Type B pancreatic cell (in vitro differentiated cells): ENCODE measurements at places on chromosomes 5 and 9.

DNA sequence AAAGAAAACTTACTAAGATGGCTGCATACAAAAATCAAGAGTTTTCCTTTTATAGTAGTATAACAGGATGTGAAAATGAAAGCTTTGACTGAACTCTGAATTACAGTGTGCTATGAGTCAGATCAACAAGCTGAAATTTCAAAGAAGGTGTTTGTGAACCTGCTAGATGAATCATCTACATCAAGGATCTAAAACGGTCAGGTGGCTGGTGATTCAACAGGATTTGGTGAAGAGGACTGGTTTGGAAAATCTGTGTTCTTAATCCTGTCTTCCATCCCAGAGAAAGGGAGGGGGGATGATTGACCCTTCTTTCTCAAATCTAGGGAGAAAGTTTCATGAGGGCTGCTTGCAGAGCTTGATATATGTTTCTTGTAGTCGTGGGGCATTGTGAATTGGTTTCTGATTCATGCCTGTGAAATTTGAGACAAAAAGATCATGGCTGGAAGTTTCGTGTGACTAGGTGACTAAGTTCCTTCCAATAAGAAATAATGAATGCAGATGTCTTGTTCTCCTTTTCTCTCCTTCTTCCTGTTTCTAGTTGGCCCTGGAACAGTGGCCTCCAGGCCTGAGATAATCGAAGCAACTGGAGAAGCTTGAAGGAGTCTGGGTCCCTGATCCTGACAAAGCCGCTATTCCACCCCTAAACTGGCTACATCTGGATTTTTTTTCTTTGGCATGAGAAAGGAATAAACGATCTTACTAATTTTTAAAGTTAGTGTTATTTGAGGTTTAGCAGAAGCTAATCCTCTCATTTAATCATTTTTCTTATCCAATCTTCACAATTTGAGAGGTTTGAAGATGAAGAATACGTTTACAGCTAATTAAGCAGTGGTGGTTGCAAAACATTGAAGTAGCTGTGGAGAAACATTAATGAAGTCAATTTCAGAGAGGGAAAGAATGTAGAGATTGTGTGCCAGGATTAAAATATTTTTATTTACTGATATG lies 67.2 kb downstream of the MRPS30 start:
- no peak for DNase-seq

- DNase-seq = no peak
Measured at GRCh38 chr9:4298255-4299004, 1.4 kb downstream of the GLIS3 start.

- no peak for DNase-seq
Measured at GRCh38 chr5:95872346-95873268, 50.1 kb upstream of the GLRX start.

DNA sequence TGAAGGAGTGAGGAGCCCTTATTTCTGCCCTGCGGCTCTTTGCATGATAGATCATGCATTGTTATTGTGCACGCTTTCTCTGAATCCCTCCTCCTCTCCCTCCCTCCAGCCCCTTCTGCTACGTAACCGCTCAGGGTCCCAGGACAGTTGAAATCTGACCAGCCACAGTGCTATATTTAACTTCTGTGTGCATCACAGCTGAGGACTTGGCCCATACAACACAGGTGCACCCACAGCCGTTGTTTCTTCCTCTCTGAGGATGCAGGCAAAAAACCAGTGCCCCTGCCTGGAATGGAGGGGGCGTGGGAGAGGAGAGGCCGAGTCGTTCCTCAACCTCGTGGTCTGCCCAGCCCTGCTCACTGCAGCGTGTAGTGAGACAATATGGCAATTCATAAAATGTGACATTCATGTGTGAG lies 335.6 kb upstream of the CLINT1 start:
- no peak for DNase-seq

DNA sequence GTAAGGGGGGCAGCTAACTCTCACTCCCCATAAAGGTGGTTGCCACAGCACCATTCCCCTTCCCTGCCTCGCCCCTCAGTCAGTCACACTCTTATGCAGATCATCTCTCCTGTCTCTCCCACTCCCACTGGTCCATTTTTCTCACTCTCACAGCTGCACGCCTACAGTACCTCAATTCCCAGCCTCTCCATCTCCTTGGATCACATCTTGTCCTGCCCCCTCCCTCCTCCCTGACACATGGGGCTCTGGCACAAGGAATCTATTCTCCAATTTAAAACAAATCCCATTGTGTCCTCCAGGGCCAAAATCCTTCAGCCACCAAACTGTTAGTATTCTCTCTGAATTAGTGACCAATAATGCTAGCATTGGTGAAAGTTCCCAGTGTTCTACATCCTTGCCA lies 114.4 kb downstream of the AUH start:
- no peak for DNase-seq

DNA sequence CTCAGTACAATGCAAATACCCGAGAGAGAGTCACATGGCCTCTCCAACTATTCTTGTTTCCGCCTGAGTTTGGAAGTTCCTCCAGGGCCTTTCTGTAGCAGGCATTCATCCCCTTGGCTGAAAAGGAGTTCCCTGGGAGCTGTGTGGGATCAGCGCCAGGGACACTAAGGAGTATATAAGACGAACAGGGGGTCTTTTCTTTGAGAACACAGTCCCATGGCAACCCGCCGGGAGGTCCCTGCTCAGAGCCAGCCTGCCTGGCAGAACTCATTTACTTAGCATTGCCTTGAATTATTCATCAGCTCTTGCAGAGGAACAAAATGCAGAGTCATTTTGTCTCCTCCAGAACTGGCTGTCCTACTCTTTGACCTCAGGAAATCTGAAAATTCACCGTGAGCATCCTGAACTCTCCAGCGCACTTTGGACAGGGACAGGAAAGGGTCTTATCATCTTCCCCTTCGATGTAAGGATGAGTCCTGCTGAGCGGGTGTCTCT lies 120.4 kb upstream of the OSMR start:
- DNase-seq = no peak

- no peak for DNase-seq
Measured at GRCh38 chr5:4233671-4234070, 638.0 kb downstream of the IRX1 start.

- DNase-seq = no peak
Measured at GRCh38 chr5:6905883-6906282, 192.7 kb downstream of the TENT4A start.

DNA sequence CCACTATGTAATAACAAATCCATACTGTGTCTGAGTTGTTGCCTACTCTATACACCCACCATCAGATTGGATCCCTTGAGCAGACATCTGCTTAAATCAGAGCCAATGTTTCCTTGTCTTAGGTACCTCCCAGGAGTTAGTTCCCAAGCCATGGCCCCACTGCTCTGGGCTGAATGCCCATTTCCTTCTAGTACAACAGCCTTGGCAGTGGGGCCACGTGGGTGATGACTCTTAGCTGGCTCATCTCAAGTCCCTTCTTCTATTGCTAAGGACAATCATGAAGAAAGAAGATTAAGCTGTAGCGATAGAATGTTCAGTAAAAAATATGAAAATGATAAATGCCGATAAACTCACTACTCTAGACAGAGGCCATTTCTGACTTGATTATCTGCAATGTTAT lies 16.6 kb downstream of the PTGR1 start:
- DNase-seq = no peak

- no peak for DNase-seq
Measured at GRCh38 chr9:123365881-123366528, 10.0 kb downstream of the CRB2 start.

DNA sequence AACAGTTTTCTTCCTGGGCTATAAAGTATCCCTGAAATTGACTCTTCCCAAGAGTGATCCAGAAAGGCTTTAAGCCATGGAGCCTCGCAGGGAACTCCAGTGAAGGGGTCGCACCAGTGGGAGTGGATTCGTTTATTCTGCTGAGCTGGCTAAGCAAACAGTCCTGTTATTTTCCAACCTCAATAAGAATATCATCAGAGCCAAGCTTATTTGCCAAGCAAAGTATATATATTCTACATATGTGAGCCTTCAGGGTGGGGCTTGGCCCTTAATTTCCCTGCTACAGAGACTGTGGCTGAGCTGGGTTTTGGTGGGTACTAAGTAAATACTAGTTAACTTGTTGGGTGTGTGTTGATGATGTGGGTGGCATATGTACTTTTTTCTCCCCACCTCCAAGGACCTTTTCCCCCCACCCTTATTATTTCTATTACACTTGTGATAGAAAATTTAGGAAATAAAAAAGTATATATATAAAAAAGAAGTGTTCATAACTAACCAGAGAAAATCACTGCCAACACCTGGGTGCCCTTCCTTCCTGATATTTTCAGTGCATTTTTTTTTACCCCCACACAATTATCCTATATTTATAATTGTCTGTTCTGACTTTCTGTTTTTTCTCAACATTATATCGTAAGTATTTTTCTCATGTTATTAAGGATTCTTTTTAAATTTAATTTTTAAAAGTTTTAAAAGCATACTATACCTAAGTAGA lies 5.3 kb downstream of the GSN start:
- DNase-seq = no peak

DNA sequence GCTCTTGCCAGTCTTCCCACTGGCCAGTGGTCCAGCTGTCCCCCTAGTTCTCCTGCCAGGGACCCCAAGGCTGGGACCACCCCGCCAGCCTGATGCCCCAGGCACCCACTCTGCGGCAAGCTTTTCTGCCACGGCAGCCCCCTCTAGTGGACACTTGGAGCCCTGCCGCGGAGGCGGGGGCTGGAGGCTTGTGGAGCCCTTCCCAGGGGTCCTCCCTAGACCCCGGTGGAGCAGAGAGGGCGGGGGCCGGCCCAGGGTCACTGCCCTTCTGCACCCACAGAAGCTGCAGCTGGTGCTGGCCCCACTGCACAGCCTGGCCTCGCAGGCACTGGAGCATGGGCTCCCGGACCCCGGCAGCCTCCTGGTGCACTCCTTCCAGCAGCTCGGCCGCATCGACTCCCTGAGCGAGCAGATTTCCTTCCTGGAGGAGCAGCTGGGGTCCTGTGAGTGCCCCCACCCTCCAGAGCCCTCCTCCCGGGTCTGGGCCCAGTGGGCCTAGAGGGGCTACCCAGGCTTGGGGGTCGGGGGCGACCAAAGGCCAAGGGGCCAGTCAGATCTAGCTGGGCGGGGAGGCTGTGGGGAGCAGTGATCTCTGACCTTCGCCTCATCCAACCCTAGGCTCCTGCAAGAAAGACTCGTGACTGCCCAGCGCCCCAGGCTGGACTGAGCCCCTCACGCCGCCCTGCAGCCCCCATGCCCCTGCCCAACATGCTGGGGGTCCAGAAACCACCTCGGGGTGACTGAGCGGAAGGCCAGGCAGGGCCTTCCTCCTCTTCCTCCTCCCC lies 9.1 kb downstream of the EGFL7 start:
- DNase-seq = no peak

- no peak for DNase-seq
Measured at GRCh38 chr9:8564960-8565359, 765.4 kb upstream of the DMAC1 start.

GRCh38 chr5:135387629-135387960 lies 11.4 kb downstream of the MACROH2A1 start:
- DNase-seq = no peak

DNA sequence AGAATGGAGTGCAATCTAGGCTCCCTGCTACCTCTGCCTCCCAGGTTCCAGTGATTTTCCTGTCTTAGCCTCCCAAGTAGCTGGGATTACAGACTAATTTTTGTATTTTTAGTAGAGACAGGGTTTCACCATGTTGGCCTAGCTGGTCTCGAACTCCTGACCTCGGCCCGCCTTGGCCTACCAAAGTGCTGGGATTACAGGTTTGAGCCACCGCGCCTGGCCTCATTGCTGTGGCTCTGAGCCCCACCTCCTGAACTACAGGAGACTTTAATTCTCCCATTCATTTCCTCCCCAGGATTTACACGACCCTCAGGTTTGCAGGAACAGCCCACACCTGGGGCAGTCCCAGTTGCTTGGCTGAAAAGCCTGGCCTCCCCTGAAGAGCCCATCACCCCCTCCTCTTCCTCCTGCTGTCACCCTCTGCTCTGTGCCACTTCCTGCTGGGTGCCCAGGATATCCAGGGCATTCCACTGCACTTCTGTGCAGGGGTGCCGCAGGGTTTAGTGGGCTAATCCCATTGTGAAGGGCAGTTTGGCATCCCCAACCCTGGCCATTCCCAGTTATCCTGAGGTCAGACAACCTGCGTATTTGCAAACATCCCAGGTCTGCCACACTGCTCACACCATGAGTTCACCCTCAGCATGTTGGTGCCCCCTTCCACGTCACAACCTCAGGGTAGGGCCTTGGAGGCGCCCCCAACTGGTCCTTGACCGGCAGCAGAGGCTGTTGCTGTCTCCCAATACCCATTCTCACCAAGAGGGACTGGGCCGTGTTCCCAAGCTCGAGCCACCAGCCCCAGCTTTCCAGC lies 265.0 kb upstream of the IRX4 start:
- DNase-seq = no peak

GRCh38 chr5:139124774-139125520 lies 73.2 kb downstream of the SIL1 start:
- DNase-seq = no peak

DNA sequence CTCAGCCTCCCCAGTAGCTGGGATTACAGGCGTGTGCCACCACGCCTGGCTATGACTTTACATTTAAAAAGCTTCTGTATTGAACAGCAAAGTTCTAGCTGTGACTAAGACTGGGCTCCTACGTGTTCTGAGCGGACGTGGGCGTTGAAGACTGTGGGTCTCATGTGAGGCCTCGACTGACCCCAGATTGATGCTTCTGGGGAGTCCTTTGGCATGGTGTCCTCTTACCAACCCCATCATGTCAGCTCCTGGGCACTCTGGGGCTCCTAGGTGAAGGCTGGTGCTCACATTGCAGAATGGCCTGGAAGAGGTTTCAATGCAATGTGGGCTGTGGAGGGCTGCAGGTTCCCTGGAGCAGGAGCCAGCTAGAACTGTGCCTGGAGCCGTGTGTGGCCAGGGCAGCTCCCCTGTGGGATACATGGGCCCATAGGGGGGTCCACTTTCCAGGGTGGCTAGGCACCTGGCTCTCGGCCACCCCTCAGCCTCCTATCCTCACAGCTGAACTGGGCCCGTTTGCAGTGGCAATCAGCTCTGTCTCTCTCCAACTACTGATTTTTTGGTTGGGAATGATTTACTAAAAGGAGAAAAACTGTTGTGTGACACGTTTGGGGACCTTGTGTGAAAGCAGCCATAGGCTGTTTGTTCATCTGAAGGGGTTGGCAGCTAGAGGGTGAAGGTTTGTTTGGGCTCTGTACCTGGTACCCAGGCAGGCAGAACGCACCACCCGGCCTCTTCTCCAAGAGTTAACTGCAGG lies 29.7 kb downstream of the SLC25A25 start:
- DNase-seq = no peak

DNA sequence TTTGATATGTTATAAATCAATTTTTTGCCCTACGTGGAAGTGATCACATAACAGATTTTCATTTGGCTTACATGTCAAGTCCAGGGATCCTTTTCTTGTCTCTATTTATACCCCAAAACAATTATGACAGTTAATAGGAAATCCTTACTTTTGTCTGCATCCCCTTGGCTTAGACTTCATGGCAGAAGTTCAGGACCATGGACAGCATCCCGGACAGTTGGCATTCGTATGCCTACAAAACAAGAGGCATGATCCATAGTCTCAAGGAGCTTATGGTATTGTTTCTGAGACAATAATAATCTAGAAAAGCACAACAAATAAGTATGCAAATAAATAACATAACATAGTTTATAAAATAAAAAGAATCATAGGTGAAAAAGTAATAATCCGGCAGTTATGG lies 214.3 kb upstream of the GRIA1 start:
- DNase-seq = no peak

GRCh38 chr5:96114736-96115135 lies 153.1 kb upstream of the ELL2 start:
- DNase-seq = no peak
